ENCODE measurements at places on chromosomes 2 and 18.
A peak's percentile ranks its signal among the peaks of the same experiment; 100 is the strongest.

GRCh38 chr18:25446972-25447371, 95.0 kb upstream of the ZNF521 start:
- DNase-seq = no peak

DNA sequence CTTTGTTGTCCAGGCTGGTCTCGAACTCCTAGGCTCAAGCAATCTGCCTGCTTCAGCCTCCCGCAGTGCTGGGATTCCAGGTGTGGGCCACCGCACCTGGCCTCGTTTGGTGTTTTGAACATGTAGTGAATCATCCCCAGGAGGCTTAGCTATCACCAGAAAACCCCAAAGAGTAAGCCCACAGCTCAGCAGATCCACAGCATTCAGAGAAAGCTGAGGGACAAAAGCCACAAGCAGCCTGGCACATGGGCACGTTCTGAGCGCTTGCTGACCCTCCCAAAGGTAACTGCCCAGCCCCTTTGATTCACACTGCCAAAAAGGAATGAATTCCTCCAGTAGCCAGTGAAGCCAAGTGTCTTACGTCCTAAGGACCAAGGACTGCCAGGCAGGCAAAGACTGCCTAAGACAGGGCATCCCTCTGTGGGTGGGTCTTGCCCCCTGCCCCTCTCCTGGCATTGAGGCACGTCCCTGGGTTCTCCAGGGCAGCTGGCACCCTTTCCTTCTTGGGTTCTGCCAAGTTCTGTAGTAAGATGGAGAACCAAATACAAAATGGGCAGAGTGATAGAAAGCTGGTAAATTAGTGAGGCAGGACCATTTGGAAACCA, 31.7 kb downstream of the MBP start:
- peak; percentile 18 for DNase-seq

DNA sequence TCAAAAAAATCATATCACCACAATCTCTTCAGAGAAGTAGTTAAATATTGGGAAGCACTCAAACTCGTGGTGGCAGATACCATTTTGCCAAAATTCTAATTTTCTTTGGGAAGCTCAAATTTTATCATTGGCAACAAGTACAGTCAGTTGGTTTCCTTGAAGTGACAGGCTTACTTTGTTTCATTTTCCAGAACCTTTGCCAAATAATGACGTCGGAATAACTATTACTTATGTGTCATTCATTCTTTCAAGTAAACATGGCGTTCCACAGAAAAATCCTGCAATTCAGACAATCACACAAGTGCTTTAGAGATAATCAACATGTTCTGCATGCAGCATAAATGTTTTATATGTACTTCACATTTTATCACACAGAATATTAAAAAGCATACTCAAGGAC, 5.4 kb downstream of the TTLL4 start:
- no peak for DNase-seq

DNA sequence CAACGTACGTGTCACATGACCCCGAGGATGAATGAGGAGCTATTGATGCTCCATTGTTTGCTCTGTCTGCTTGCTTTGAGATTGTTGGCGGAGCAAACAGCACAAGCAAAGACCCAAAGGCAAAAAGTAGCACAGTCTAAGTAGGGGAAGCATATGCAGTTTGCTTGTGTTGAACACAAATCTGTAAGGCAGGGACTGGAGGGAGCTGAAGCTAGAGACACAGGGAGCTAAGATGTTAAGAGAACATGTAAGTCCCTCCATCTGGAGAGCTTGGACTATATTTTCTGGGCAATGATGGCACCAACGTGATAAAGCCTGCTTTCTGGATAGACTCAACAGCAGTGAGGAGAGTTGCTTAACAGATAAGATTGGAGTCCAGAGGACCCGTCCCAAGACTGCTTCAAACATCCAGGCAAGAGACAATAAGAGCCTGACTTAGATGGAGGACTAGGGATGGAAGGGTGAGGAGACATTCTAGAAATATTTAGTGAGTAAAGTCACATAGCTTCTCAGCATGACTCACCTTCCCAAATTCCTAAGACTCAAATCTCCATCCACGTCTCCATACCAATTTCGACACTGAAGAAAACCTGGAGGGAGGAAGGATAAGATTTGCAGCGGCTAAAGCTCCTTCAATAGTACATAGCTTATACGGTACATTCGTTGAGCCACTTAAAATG, 88.1 kb upstream of the KLF7 start:
- DNase-seq = no peak

DNA sequence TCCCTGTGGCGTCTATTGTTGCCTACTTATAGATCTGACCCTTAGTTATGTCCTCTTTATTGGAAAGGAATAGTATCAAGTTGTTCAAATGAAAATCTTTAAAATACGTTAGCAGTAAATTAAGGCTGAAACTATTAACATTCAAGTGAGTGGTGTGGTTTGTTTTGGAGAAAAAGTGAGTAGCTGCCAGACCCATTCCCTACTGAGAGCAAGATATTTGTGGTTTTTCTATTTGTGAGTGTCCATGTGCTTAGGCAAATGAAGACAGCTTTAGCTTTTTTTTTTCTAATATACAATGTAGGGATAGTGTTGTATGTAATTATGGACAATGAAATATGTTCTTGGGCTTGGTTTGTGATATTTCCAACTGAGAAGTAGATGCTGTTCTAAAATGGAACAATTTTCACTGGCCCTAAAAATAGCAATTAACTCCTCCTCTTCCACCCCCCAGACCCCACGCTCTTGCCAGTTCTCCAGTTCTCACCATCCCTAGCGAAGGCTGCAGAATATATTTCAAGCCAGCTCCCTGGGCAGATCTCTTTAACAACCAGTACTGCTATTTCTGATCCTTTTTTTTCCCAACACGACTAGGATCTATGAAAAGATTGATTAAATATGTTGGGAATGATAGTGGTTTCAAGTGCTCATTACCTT, 83.1 kb downstream of the CCDC85A start:
- DNase-seq = no peak

DNA sequence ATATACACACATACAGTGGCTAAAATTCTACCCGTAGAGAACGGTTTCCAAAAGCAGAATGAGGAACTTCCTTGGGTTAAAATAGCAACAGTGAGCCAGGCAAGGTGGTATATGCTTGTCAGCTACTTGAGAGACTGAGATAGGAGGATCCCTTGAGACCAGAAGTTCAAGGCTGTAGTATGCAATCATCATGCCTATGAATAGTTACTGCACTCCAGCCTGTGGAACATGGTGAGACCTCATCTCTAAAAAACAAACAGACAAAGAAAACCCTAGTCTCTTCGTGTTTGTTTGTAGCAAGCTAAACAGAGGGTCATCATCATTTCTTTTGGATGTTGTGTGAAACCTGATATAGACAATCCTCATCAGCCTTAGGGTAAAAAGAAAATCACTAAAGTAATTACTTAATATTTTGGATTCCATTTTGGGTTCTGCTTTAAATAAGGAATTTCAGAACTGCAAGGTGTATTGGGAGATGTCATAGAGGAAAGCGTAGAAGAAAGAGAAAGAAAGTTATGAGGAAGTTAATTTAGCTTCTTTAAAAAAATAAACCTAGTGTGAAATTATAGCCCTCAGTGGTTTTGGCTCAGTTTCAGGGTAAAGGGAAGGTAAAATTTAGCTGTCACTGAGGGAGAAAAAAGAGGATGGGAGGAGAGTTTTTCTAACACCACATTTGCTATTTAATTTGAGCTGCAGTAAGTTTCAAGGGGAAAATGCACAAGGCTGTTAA, 46.5 kb downstream of the PLEK start:
- no peak for DNase-seq

GRCh38 chr2:239108459-239108858, 260.6 kb downstream of the TWIST2 start:
- DNase-seq = no peak

GRCh38 chr2:89000235-89000634, 308.8 kb downstream of the RPIA start:
- DNase-seq = no peak

- no peak for DNase-seq
Observed at GRCh38 chr2:33680644-33681363, 81.7 kb upstream of the FAM98A start.

GRCh38 chr2:100907832-100908231, 87.9 kb downstream of the NPAS2 start:
- DNase-seq = no peak

GRCh38 chr2:14536976-14537375, 95.5 kb upstream of the LRATD1 start:
- DNase-seq = no peak

Data from CD4-positive, alpha-beta T cell treated with Interleukin-1 beta for 1 hour (primary cell).